Daoy (cell line): ENCODE measurements at places on chromosomes 4 and X. TPM values are rescaled to one million over a fixed set of nuclear protein-coding genes. Genes with fewer than 3 reads are reported as not detected.

The NHSL2 gene
- 1.4 and 2.3 TPM in 2 replicates for total RNA-seq

The SMPX gene
- not detected in 2 replicates for total RNA-seq

- DNase-seq = no peak
These were observed 191.1 kb downstream of the GC start for GRCh38 chr4:71592793-71593192.

GRCh38 chr4:145340071-145340675 is 141.5 kb upstream of the SMAD1 start:
- DNase-seq = no peak

DNA sequence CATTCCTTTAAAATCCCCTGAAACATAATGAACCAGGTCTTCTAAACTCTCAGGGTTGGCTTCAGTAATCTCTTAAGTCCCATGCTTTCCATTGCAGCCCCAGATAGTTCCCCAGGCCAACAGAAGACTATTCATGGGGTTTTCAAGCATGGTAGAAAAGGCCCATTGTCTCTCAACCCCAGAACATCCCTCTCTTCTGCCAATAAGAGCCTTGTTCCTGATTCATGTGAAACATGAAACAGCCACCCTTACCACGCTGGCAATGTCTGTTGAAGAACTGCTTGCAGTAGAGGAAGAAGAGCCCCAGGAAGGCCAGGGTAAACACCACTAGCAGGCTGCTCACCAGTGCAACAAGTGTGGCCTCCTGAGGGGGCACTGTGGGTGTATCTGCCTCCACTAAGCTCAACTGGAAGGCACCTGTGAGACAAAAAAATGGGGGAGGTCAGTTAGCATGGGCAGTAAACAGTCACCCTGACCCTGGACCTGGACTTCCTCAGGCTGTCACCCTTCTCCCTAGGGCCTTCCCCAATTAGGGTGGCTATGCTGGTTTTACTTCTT is 36.4 kb downstream of the EDA2R start:
- DNase-seq = no peak
